ENCODE measurements at places on chromosomes 6 and 20. TPM values are rescaled to one million over a fixed set of nuclear protein-coding genes. Genes with fewer than 3 reads are reported as not detected.
A peak's percentile ranks its signal among the peaks of the same experiment; 100 is the strongest.

Gene KHDRBS2
- total RNA-seq, result not detected

Gene IRF4
- total RNA-seq, result not detected

Gene LRRN4
- total RNA-seq, result 0.51 TPM

Gene FILIP1
- total RNA-seq, result 21.1 TPM

- DNase-seq, result no peak
Measured at GRCh38 chr6:68975816-68976215, 340.7 kb downstream of the ADGRB3 start.

- no peak for DNase-seq
Measured at GRCh38 chr20:32969356-32970114, 34.7 kb downstream of the SUN5 start.

DNA sequence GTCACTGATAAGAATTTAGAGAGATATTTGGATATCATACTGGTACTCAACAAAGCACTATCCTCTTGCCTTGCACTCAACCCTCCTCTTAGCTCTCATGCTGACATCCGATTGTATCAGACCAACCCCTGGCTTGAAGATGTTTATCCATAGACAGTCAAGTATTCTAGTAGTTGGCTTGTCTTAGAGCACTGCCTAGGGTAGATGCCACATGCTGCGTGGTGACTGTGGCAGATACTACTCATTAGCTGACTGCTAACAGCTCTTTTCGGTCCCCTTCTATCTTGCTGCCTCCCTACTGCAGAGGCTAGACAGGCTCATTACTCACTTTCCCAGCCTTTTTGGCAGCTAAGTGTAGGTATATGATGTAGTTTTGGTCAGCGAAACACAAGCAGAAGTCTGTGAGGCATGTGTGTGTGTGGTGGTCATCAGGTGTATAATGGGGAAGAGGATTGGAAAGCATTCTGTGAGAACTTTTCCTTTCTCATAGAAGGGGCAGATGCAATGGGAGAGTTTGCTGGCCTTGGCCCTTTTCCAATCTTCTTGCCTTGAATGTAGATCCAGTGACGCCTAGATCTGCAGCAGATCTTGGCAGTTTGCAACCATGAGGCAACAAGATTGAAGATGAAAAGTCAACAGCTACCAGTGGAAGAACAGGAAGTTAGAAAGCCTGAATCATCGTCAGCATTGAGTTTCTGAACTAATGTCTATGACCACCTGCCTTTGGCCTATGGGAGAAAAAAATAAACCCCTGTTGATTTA, 4.4 kb upstream of the IFNGR1 start:
- peak; percentile 95 for DNase-seq

GRCh38 chr6:163136681-163137397, 277.7 kb upstream of the QKI start:
- no peak for DNase-seq

Data from dermis blood vessel endothelial cell (primary cell).